Hematopoietic multipotent progenitor cell treated with erythropoietin and hydrocortisone succinate and interleukin-3 and kit ligand, for 4 days (in vitro differentiated cells): ENCODE measurements at places on chromosomes 5 and 9.
A peak's percentile ranks its signal among the peaks of the same experiment; 100 is the strongest.

GRCh38 chr5:56244627-56245026 is 11.5 kb upstream of the ANKRD55 start:
- DNase-seq: peak; percentile 24

DNA sequence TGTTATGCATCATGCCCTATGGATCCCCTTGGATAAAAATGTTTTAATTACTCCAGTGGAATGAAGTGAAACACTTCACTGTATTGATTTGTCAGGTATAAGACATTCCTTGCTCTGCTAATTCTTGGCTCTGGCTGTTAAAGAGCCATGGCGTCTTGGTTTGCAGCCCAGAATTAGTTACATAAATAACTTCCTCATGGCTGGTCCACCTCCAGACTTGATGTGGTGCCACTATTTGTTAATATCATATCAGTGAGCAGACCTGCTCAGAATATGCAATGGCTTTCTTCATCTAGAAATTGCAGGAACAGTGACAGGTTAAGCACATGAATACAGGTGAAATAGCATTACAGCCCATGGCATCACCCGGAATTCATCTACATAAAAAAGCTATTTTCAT is 446.9 kb upstream of the GRIN3A start:
- no peak for DNase-seq

GRCh38 chr9:4814913-4815312 is 22.2 kb downstream of the RCL1 start:
- no peak for DNase-seq

DNA sequence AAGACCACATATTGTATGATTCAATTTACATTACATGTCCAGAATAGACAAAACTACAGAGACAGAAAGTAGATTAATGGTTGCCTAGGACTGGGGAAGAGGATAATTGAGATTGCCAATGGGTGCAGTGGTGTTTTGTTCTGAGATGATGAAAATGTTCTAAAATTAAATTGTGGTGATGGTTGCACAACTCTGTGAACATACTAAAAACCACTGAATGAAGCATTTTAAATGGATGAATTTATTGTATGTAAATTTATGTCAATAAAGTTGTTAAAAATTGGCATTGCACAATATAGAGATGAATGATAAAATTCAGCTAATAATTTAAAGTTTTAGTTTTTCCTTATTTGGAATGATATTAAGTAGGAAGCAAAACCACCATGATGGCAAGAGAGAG is 109.5 kb upstream of the NR4A3 start:
- peak; percentile 11 for DNase-seq

- DNase-seq: no peak
Measured at GRCh38 chr5:135822959-135823358, 11.5 kb upstream of the SLC25A48 start.
